Activated CD4-positive, alpha-beta T cell treated with anti-CD3 and anti-CD28 coated beads for 24 hours (primary cell): ENCODE measurements at places on chromosomes 2 and 18.

GRCh38 chr2:47251404-47251675 is 96.2 kb upstream of the STPG4 start:
- no peak for DNase-seq

GRCh38 chr2:54409752-54410151 is 46.4 kb upstream of the SPTBN1 start:
- DNase-seq: no peak

DNA sequence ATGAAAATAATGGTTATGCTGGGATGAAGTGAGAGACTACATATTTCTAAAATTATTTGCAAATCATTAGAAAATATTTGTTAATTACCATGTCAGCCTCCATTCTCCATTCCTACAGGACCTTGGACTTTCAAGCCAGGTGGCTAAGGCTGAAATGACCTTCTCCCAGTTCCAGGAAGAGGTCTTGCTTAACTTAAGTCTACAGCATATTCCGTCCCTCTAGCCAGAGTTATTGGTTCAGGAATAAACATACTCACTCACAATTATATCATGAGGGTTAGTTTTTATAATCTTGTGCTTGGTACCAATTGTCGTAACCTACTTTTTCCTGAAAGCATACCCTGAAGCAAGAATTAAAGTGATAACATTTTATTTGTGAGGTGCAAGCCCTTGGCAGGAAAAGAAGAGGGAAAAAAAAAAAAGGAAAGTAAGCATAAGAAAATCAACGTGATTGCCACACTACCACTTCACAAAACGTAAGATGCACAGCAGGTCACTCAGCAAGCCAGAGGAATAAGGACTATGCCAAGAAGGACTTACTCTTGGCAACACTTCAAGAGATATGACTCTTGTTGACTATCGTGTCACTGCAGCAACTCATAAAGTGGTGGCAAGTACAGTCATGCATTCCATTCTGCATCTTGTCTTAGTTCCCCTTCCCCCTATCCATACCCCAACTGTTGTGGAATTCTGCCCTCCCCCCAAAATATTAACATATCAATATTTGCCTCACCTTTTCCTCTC is 479.1 kb downstream of the MBD2 start:
- DNase-seq: no peak

GRCh38 chr18:76386886-76387285 is 108.2 kb downstream of the ZNF516 start:
- DNase-seq: no peak

DNA sequence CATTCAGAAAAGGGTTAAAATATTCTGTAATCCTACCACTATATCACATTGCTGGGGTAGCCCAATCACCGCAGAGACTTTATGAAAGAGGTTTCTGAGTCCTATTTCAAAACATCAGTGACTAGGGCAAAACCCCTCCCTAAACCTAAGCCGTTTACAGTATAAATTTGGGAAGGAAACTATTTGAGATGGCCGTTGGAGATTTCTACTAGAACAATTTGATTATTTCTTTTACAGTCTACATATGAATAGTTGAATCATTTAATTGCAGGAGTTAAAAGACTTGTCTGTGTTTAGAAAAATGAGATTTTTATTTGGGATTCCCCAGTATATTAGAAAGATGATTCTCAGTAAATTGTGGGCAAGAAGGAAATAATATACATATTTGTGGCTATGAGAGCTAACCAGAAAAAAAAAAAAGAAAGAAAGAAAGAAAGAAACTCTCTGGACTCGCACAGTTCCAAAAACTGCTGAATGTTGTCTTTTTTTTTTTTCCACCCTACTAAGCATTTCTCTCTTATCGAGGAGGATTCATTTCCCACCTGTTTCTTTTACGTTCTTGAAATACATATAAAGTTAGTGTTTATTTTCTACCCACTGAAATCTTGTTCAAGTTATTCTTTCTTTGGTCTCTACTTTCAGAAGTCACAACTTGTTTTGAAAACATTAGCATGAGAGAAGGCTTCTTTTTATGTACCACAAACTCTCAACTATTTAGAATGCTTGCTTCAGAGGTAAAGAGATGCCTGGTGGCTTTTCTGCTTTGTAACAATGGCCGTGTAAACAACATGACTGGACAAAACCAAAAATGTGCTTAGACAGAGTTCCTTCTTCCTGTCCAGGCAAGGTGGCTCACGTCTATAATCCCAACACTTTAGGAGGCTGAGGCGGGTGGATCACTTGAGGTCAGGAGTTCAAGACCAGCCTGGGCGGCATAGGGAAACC is 65.9 kb downstream of the BCL2 start:
- no peak for DNase-seq

- DNase-seq: no peak
Measured at GRCh38 chr18:58183226-58183625, 139.2 kb downstream of the NEDD4L start.

DNA sequence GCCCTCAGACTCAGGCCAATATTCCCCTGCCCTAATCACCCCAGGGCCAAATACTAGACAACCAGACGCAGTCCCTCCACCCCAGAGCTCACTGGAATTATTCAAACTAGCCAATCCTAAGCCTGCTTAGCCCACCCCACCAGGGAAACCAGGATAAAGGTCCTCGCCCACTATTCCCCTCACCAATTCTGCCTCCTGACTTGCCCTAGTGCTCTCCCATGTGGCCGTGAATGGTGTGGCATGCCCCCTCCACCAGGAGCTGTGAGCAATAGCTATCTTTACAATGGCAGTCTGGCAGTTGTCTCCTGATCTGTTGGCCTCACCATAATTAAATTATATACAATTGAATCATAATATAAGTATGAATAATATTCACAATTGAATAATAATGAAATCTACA is 42.3 kb downstream of the FAM124B start:
- no peak for DNase-seq

DNA sequence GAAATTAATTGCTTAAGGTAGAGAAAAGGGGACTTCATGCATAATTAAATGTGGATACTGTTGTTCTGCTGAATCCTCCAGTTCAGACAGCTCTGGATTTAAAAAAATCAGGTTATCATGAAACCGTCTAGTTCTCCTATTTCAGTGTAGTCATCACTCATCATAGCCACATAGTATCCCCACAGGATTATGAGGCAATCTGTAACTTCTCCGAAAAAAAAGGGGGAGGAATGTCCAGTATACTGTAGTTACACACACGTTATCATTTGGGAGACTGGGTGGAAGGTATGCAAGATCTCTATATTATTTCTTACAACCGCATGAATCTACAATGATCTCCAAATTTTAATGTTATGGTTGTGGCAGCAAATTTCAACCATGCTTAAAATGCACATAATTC is 114.0 kb downstream of the HIBCH start:
- DNase-seq: no peak

DNA sequence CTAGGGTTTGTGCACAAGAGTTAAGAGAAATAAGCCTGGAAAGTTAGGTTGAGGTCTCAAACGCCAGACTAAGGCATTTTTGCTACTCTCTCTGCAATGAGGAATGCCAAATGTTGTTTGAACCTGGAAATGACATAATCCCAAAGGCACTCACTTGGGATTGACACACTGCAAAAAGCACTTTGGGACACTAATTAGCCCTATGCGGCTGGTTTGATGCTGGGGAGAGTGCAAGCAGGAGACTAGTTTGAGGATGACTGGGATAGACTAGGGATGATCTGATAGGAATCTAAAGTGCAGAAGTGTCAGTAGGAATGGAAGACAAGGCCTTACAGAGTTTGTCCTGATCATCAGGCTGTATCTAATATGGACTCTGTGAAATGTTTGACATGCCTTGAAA is 469.0 kb downstream of the SLC4A3 start:
- DNase-seq: no peak

DNA sequence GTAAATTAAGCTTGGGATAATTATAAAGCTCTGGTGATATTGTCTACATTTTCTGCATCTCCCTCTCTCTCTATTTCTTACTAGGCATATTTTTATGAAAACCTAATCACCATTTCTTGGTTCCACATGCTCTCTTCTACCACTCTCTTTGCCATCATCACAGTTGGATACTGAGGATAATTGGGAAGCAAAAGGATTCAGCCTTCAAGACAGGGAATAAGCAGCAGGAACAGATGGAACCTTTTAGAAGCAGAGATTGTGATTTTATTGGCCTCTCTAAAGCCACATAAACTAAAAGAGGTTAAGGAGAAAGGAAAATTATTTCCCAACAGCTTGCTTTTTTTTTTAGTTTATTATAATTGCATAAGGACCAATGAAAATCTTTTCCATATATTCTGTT is 226.3 kb upstream of the SPHKAP start:
- no peak for DNase-seq

DNA sequence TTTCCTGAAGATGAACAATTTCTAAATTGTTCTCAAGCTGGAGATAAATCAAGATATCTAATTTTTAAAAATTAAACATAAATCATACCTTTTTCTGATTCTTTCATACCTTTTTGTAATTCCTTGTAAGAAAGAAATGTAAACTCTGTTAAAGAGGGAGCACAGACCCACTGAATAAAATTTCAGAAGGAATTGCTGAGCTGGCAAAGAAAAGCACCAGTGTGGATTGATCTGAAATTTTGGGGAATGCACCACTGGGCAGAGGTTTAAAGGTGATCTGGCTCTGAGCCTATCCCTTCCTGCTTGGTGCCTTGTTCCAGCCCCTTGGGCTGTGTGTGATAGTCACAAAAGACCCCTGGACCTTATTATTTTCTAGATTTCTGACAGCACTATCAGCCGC is 118.3 kb upstream of the THSD7B start:
- no peak for DNase-seq

- DNase-seq: no peak
Measured at GRCh38 chr18:60898111-60898510, 435.1 kb upstream of the CDH20 start.

DNA sequence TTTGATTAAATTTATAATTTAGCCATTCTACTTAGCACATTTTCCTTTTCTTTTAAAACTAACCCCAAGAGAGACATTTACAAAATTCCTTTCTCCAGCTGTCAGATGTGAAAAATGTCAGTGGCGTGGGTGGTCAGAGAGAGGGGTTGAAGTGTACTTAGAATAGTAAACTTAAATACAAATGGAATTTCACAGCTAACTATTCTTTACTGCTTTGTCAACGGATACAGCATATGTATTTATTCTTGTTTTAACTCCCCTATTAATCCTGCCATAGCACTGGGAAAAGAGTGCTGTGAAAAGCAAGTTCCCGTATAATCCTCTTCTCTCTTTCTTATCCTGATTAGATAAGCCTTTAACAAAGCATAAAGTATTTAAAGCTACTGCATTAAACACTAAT is 191.4 kb upstream of the CHAC2 start:
- no peak for DNase-seq

GRCh38 chr2:6877402-6878304 is at the start of gene RSAD2:
TSS of gene RSAD2 (plus strand) at chr2:6877777. CDS start at chr2:6877801, 24 bp downstream.
- DNase-seq: no peak

DNA sequence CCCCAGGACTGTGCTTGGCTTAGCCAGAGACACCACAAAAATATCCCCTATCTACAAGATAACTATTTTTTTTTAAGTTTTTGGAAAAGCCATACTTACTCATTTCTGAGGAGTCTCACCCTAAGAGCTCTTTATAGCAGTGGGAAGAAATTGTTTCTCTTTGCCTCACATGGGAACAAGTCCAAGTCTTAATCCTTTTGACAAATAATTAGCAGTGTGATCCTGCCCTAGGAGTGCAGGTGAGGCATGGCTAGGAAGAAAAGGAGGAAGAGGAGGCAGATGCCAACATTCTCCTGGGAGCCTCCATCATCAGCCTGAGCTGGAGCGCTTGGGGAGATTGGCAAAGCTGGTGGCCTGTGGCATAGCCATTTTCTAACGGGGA is 115.6 kb downstream of the STPG4 start:
- DNase-seq: no peak
